NCI-H1436 treated with DMSO at 0.1 percent for 48 hours (cell line): ENCODE measurements at places on chromosomes 4 and X.
A peak's percentile ranks its signal among the peaks of the same experiment; 100 is the strongest.

GRCh38 chr4:71680706-71681105, 103.2 kb downstream of the GC start:
- DNase-seq, result no peak

- DNase-seq, result no peak
Observed at GRCh38 chr4:4791299-4792111, 68.0 kb upstream of the MSX1 start.

DNA sequence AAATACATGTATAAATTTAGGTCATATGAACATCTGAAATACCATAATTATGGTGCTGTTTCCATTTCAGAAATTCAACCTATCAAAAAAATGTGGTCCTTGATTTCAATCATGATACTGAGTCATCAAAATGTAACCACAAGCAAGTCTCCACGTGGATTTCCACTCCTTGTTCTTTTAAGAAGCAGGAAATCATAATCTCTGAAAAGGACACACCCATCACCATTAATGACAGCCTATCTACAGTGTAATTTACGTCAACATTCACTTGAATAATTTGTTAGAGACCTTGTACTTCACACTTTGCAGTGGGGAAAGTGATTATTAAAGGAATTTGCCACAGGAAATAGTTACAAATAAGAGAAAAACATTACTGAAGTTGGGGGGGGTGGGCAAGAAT, 17.7 kb upstream of the SLC7A11 start:
- no peak for DNase-seq

DNA sequence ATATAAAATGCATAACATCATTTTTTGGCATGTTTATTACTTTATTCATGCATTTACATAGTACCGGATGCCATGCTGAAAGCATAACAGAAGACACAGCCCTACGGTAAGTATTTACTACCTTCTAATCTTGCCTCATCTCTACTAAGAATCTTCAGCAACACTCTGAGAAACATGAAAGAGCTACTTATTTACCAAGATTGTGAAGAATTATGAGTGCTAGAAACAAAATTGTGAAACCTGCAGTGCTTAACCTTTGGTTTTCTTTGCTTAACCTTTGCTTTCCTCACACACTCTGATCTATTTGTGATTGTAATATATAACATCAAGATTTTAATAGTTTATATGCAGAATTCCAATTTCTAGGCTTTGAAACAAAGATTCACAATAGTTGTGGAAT, 7.4 kb downstream of the ANTXR2 start:
- no peak for DNase-seq

DNA sequence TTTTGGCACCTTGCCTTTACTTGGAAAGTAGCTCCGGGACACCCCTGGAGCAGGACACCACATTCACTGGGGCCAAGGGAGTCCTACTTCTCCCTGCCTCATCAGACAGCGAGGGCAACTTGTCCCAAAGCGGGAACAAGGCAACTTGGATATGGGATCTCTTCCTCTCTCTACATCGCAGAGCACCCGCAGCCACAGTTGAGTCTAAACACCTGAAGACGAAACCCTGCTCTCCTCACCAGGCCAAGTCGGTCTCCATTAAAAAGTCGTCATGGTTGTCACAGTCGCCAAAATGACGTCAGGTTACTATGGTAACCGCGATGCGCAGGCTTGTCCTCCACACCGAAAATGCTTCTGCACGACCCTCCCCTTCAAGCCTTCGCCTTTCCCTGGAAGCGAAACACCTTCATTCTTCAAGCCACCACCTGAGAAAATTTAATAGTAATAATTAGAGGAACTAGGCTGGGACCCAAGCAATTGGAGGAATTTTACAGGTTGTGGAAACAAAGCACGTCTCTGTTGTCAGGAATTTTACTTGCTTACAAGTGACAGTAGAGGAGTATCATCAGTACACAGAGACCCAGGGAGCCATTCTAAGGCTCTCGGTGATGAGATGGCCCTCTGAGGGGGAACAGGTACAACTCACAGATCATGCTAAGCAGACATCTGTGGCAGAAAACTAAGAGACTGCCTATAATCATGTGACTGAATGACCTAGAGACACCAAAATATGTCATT, 30.5 kb upstream of the TCEAL4 start:
- peak; percentile 36 for DNase-seq

DNA sequence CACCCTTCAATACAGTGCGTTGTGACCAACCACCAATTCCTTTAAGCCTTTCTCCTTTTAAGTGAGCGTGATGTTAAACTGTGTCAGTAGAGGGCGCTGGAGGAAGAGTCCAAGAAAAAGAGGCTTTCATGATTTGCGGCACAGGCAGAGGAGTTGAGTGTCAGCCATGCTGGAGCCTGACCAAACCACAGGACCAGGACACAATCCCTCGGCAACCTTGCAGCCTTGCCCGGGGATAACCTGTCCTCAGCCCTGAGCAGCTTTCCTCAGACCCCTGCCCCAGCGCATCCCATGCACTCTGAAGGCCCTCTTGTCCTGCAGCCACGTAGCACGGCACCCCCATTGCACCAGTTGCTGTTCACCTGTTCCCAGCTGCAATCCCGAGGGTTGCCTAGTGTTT, 53.5 kb upstream of the SMIM31 start:
- DNase-seq, result no peak

- DNase-seq, result no peak
Observed at GRCh38 chrX:74408304-74408703, 13.0 kb upstream of the SLC16A2 start.

DNA sequence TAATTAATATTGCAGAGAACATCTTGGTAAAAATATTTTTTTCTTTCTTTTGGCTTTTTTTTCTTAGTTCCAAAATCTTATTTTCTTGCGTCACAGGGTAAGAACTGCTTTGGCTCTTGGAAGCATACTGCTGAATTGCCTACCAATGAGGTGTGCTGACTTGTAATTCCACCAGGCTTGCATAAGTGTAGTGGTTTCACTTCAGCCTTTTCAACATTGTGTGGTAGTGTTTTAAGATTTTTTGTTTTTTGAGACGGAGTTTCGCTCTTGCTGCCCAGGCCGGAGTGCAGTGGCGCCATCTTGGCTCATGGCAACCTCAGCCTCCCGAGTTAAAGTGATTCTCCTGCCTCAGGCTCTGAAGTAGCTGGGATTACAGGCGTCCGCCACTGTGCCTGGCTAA, 42.4 kb downstream of the N4BP2 start:
- DNase-seq, result no peak

DNA sequence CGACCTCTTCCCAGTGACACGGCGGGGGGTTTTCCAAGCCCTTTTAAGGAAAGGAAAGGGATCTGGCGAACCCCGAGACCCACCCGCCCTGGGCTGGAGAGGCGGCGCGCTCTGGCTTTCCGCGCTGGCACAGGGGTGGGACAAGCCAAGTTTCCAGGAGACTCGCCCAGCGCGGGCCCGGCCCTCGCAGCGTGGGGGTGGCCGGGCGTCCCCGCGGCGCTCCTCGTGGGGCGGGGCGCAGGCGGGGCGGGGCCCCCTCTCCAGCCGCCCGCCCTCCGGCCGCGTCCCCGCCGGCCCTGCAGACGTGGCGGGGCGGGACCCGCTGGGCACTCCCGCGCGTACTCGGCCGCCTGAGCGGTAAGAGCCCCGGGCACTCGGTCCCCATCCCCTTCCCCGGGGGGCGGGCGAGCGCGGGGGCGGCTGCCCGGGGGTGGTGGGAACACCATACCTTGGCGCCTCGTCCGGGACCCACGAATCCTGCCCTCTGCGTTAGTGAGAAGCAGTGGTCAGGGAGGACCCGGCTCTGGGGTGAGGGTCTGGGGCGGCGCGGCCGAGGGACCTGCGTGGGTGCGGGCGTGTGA, at the start of gene FAM114A1:
Gene FAM114A1 (plus strand): TSS at position 329 of the 581 bp plus-strand sequence. CDS start 10,273 bp downstream, outside the sequence.
- no peak for DNase-seq

GRCh38 chr4:118270492-118270891, 82.3 kb downstream of the PRSS12 start:
- peak; percentile 5 for DNase-seq

DNA sequence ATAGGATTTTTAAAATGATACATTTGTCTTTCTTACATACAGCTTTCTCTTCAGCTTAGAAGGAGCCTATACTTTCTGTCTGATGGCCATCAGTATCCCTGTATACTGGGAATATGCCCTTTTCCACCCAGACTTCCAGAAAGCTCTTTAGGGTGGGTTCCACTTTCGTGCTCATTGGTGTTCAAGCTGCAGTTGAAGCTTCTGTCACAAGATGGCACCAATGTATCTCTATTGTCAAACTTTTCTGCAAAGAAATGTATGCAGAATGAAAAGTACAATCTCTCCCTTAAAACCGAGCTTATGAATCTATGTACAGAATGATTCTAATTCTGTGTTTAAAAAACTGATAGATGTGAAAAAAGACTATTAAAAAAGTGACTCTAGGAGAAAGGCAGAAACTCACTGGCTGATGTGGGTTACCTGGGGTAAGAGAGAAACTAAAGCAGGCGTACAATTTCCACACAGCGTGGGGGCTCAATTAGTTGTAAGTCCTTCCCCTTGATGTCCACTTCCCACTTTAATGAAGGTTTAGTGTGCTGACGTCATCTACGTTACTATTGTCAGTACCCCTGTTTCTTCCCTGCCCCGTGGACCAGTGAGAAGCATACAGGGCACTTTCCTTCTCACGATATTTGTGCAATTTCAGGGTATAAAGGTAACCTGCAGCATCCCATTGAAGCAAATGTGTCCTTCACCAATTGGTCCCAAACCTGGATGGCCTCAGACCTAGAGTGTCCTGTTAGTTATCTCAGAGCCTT, 57.3 kb upstream of the TCEAL2 start:
- DNase-seq, result no peak

- no peak for DNase-seq
Observed at GRCh38 chrX:28659269-28659668, 72.0 kb downstream of the IL1RAPL1 start.

DNA sequence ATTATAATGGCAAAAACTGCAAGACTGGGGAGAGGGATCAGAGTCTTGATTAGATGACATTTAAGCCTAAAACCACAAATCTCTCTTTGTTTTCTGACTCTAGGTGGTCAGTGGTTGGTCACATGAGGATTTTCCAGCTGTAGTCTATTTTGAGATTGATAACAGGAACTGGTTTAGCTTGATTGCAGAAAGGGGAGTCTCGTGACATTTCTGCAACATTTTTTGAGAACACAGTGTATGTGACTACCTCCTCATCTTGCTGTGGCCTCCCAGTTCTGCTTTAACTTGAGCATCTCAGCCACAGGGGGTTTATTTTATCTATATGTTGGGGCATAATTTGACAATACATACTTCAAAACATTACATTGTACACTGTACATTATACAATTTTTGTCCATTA, 726.4 kb upstream of the MAGEB2 start:
- no peak for DNase-seq

- DNase-seq, result no peak
Observed at GRCh38 chr4:143473334-143474126, 40.0 kb upstream of the SMARCA5 start.

DNA sequence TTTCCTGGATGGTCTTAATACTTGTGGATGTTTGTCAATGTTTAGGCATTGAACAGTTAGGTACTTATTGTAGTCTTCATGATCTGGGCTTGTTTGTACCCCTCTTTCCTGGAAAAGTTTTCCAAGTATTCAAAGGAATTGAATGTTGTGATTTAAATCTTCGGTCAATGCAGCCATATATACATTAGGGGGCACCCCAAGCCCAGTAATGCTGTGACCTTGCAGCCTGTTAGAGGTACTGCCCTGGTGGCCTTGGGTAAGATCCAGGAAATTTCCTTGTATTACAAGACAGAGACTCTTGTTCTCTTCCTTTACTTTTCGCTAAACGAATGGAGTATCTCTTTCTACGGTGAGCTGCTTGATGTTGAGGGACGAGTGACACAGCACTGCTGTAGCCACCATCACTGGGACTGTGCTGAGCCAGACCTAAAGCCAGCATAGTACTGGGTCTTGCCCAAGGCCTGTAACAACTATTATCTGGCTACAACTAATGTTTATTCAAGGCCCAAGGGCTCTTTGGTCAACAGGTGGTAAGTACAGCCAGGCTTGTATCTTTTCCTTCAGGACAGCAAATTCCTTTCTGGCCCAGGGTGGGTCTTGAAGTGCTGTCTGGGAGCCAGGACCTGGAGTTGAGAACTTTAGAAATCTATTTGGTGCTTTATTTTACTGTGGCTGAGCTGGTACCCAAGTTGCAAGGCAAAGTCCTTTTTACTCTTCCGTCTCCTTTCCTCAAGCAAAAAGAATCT, 118.3 kb upstream of the ATOH1 start:
- no peak for DNase-seq

DNA sequence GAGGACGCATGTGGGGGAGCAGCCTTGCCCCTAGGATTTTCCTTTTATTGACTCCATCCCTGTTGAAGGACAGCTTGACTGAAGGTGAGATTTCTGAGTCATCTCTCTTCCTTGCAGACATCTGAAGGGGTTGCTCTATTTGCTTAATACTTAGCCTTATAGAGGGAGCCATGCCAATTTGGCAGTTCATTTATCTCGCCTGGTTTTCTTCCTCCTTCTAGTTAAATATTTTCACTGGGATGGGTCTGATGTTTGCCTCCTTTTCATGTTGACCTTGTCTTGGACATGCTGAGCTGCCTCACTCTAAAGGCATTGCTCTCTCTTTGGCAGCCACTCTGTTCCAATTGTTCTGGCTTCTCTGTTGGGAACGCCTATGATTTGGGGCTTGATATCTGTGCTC, 151.0 kb upstream of the PSAPL1 start:
- DNase-seq, result no peak

GRCh38 chr4:19025031-19025430, 1003.5 kb upstream of the LCORL start:
- DNase-seq, result no peak

- no peak for DNase-seq
Observed at GRCh38 chr4:53804719-53805118, 213.4 kb upstream of the LNX1 start.

GRCh38 chr4:122360754-122361153, 18.1 kb upstream of the ADAD1 start:
- no peak for DNase-seq

DNA sequence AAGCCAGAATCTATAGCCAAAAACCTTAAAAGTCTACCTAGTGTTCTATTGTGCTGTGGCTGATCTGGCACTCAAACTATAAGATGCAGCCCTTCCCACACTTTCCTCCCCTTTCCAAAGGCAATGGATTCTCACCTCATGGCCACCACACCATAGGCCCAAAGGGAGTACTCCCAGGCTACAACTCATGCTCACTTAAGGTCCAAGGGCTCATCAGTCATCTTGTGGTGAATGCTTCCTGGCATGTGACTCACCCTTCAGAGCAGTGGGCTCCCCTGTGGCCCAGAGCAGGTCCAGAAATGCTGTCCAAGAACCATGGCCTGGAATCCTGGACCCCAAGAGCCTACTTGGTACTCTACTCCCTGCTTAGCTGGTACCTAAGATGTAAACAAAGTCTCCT, 181.0 kb downstream of the CHRDL1 start:
- DNase-seq, result no peak

DNA sequence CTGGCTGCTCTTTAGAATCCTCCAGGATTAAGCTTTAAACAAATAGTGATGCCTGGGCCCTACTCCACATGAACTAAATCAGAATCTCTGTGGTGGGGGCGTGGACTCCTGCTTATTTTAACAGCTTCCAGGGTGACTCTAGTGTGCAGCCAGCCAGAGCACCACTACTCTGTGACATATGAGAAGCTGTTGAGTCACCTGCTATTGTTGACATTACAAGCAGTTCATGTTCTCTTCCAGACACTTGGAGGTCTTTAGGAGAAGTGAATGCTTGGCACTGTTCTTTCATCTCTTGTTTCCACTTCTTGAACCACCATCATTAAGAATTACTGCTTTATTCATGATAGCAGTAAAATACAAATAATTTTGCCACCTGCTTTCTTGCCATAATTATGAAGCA, 426 bp upstream of the C4orf51 start:
- DNase-seq, result peak; percentile 56
